Left ventricle myocardium superior (tissue), 1 donor: ENCODE measurements at places on chromosomes 2 and 18. TPM values are rescaled to one million over a fixed set of nuclear protein-coding genes. Genes with fewer than 3 reads are reported as not detected.
A peak's percentile ranks its signal among the peaks of the same experiment; 100 is the strongest.

The NEU2 gene
- not detected for total RNA-seq

GRCh38 chr2:10253596-10254372, 48.9 kb upstream of the HPCAL1 start:
- DNase-seq = peak; percentile 10

DNA sequence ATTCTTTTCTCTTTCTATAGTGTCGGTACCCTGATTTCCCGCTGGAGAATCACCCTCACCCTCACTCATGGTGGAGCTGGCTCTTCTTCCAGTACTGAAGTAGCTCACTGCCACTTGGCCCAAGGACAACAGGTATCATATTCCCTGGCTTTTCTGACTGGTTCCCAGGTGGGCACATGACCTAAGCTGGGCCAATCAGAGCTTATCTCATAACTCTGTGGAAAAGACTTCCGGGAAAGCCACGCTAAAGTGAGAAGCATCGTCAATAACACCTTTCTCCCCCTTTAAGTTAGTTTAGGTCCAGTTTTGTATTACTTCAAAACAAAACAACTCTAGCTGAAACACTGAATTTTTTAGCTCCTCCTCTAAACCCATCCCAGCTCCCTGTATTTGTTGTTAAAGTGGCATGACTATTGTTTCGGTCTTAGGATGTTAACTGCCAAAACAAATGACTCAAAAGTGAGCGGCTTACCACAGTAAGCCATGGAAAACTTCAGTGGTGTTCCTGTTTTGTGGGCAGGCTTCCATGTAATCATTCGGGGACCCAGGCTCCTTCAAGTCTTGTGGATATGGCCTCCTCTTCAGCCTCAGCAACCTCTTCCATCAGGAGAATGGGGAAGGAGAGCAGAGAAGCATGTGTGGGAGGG, 137.4 kb upstream of the DLX2 start:
- no peak for DNase-seq

GRCh38 chr2:44713170-44713569, 228.3 kb upstream of the SIX3 start:
- DNase-seq = no peak

GRCh38 chr2:207284556-207285472, 119.1 kb upstream of the KLF7 start:
- no peak for DNase-seq

DNA sequence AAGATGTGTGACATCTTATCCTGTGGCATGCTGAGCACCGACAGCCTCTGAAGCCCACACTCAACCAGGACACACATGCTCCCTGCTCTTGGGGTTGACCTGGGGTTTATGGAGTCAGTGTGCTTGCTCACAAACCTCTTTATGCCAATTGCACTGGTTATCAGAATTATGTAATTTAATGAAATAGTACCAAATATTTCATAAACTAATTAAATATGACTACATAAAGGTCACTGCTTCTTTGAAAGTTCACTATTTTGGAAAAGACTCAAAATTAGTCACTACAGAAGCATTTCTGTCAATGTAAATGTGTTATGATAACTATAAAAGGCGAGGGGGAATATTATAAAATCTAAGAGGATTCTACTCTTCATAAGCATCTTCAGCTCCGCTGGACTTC, 76.7 kb downstream of the FHOD3 start:
- no peak for DNase-seq

GRCh38 chr2:135893374-135893794, 17.1 kb upstream of the MCM6 start:
- no peak for DNase-seq

GRCh38 chr18:78006774-78007260, 757.2 kb downstream of the GALR1 start:
- no peak for DNase-seq

The TUBA4A gene
- total RNA-seq = 116 TPM
